Right renal pelvis (tissue), 4 donors: ENCODE measurements at places on chromosomes 12 and 14. TPM values are rescaled to one million over a fixed set of nuclear protein-coding genes. Genes with fewer than 3 reads are reported as not detected.
A peak's percentile ranks its signal among the peaks of the same experiment; 100 is the strongest.

- no peak for DNase-seq
Observed at GRCh38 chr12:121252712-121253345, 42.9 kb downstream of the P2RX4 start.

DNA sequence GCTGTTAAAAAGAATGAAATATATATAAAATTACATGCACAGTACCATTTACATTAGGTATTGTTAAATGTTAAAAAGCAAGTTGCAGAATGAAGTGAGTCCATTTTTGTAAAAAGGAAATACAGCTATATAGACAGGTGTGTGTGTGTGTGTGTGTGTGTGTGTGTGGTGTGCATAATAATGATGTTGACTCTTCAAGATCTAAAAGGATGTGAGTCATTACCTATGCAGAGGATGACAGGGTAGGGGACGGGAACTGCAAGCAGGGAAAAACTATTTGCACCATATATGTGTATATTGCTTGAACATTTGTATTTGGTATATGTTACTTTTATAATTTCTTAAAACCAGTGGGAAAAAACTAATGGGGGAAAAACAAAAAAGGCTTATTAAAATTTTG, 3.1 kb downstream of the C14orf39 start:
- DNase-seq, result no peak

Gene NRXN3
- 7.2 TPM for polyA plus RNA-seq

DNA sequence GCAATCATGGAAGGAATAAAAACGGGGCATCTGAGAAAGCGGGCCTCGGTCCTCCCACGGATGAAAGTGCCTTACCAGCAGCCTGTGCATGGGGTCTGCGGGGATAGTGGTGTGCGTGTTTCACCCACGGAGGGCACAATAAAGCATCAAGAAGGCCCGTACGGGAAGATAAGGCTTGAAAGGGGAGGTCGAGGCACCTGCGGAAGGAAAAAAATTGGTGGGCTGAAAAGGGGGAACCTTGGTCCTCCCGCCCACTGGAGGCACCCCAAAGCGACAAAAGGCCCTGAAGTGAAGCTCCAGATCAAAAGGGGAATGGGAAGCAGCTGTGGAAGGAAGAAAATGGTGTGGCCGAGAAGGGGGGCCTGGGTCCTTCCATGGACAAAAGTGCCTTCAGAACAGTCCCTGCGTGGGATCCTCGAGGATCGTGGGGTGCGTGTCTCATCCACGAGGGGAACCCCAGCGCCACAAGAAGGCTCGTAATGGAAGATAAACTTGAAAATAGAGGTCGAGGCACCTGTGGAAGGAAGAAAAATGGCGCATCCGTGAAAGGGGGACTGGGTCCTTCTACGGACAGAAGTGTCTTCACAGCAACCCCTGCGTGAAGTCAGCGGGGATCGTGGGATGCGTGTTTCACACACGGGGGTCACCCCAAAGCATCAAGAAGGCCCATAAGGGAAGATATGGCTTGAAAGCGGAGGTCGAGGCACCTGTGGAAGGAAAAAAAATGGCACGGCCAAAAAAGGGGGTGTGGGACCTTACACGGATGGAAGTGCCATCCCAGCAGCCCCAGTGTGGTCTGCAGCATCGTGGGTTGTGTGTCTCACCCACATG, 276.9 kb downstream of the ALG10 start:
- no peak for DNase-seq

GRCh38 chr12:75790219-75790618, 241.4 kb downstream of the PHLDA1 start:
- DNase-seq, result no peak

GRCh38 chr12:5094551-5094950, 50.9 kb downstream of the KCNA5 start:
- no peak for DNase-seq

DNA sequence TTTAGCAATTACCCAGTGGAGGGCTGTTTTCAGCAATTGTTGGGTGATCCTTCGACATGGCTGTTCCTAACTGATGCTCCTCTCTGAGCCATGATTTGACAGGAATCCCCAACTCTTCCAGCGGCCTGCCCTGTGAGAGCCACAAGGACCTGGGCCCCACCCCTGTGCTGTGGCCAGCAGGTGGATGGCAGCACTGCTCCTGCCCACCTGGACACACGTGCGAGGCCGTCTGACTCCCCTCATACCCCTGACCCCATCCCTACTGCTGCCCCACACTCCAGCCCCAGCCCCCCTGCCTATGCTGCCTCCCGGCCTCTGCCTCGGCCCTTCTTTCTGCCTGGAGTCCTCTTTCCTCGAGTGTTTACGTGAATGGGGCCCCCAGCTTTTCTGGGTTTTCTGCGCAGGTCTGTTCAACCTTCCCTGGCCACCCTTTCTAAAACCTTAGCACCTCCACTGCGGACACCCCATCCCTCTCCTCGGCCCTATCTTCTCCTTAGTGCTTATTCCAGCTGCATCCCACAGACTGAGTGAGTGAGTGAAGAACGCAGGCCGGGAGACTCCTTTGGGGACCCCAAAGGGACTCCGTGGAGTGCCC, 111.4 kb downstream of the DICER1 start:
- no peak for DNase-seq

GRCh38 chr12:121592320-121592719, 11.5 kb upstream of the KDM2B start:
- DNase-seq, result no peak

- DNase-seq, result no peak
Observed at GRCh38 chr14:64114166-64114565, 180.0 kb downstream of the ESR2 start.

GRCh38 chr12:76455582-76456345, 103.8 kb downstream of the OSBPL8 start:
- peak; percentile 10 for DNase-seq

DNA sequence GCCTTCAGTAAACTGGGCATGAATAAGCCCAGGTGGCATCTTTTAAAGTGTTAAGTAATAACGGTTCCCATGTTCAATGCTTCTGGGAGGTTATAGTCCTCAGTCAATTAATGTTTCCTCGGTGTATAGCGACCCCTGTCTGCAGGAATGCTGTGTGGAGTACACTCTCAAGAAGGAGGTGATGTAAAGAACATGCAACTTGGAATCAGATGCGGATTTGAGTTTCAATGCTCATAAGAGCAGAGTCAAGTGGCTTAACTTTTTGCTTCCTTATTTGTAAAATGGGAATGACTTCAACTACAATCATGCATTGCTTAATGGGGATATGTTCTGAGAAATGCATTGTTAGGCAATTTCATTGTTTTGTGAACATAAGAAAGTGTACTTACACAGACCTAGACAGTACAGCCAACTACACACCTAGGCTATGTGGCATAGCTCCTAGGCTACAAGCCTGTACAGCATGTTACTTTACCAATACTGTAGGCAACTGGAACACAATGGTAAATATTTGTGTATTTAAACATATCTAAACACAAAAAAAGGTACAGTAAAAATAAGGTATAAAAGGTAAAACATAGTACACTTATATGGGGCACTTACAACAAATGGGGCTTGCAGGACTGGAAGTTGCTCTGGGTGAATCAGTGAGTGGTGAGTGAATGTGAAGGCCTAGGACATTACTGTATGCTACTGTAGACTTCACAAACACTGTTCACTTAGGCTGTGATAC, 6.7 kb upstream of the MRPS35 start:
- DNase-seq, result peak; percentile 60

- no peak for DNase-seq
Observed at GRCh38 chr12:44158746-44159145, 322.9 kb downstream of the TMEM117 start.

DNA sequence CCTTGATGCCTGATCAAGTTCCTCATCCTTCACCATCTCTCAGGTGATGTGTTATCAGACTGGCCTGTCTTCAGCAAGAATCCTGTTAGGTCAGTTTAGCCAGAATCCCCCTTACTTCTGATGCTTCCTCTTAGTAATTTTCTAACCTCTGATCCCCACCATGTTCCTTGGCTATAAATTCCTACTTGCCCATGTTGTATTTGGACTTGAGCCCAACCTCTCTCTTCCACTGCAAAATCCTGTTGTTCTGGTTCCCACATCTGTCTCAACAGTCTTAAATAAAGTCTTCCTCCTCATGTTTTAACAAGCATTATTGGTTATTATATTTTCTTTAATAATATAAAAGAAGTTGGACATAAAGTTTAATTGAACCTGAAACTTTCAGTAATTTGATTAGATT, 987.8 kb upstream of the USP15 start:
- DNase-seq, result no peak

- no peak for DNase-seq
Observed at GRCh38 chr12:83318386-83319098, 631.8 kb downstream of the TMTC2 start.

Gene PTPRB
- 20.6 TPM for polyA plus RNA-seq

Gene OASL
- 0.21 TPM for polyA plus RNA-seq

Gene HOXC4
- polyA plus RNA-seq, result 49.9 TPM

DNA sequence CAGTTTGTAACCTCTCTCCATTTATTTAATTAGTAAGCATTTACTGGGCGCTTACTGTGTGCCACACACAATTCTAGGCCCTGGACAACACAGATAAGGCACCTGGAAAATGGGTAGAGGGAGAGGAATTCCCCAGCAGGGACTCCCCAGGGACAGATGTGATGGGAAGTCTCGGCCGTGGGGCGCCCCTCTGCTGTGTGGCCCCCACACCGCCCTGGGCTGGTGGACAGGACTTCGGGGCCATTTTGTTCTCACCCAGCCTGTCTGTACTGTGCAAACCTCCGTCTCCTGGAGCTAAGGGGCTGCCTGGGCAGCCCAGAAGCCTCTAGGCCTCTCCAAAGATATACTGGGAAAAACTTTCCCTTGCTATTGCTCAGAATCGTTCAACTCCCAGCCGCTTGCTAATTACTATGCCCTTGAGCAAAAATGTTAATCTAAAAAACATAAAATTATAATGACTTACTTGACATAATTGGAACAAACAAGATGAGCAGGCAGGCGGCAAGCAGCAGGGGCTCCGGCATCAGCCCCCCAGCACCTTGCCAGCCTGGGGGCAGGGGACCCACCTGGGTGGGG, 64.4 kb upstream of the NCOR2 start:
- DNase-seq, result no peak
